ENCODE measurements at places on chromosomes 7 and 10.

GRCh38 chr7:143499246-143499645, 21.6 kb downstream of the TAS2R41 start:
- no peak for DNase-seq

DNA sequence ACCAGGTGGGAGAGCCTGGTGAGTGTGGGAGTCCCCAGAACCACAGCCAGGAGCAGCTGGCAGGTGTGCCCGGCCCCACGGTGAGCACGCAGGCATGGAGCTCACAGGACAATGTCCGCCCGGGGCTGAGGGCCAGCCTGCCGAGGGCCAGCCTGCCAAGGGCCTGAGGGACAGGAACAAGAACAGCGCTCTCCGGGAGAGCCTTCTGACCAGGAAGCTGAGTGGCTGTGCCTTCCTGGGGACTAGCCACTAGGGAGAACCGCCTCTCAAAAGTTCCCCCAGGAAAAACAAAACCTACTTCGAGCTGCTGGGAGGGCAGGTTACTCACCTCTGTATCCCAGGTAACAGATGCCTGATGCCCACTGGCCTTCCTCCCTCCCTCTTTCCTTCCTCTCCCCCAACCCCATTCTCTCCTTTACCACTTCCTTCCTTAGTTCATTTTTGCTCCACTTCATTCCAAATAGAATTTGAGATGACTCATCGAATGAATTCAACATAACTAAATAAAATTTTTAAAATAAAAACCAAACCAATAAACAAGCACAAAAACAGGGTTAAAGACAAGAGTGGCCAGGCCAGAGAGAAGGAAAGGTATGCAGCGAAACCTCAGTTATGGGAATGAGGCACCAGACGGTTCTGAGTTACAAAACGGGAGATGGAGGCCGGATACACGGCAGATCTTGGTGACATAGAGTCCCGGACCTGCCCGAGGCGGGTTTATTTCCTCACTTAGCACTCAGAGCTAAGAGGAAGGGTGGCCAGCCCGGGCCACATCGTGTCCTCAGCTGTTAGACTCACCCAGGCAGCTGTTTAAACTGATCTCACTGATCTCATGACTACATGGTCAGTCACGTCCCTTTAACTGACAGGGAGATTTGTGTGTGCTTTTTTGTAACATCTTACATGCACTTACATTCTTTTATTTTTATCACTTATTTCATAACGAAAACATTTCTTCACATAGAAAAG, 128.5 kb downstream of the TNS3 start:
- no peak for DNase-seq

DNA sequence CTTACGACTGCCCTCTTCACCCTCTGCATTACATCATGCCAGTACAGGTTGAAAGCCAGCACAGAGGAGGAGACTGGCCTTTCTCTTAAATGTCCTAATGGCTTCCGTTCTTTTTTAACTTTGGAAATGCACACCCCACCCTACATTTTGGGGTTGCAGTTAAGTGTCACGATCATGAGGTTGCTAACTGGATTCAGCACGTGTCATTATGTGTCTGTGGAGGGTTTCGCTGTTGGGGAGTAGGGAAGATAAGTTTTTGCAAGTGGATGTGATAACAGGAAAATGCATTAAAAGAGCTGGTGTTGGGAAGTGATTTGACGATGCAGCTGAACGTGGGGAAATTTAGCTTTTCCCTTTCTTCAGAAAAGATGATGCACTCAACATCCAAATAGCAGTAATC, 135.9 kb downstream of the LRRC4 start:
- DNase-seq, result no peak

DNA sequence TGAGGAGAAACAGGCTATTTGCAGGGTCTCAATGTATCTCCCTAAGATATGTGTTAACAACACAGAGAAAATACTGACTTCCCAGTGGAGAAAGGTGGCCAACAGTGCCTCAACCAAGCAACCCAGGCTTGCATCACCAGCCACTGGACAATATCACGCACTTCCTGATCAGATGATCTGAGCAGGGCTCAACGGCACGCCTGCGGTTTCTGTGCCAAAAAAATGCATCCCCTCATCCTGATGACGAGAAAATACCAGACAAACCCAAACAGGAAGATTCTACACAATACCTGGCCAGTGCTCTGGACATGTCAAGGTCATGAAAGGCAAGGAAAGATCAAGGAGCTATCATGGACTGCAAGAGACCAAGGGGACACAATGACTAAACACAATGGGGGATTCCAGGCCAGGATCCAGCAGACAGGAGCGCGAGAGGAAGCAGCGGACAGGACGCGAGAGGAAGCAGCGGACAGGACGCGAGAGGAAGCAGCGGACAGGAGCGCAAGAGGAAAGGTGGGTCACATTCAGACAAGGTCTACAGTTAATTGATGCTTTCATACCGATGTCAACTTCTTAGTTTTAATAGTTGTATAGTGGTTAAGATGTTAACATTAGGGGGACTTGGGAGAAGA, 51.1 kb downstream of the GNA12 start:
- DNase-seq, result no peak

- DNase-seq, result no peak
Observed at GRCh38 chr10:2920168-2920567, 147.2 kb upstream of the PFKP start.

DNA sequence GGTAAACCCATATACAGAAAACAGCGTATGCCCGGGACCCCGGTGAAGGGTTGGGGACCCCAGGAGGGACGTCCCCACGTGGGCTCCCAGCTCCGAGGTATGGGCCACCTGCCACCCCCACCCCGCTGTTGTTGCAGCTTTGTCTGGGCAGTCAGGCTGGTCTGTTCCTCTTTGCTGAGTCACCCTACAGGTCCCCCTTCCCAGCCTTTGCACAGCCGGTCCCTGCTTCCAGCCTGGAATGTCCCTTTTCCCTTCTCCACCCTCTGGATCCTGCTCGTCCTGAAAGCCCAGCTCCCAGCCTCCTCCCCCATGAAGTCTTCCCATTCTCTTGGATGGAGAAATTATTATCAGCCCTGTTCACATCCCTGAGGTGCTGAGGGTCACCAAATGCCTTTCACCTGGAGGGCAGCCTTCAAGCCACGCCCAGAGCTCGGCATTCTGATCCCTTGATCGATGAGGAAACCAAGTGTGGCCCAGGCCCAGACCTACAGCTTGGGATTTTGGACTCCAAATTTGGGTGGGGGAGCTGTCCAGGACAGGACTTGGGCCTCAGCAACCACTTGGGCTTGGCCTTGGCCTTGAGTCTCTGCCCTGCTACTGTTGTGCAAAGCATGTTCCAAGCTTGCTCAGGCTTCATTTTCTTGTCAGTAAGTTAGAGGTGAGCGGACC, 2.6 kb downstream of the CLDN4 start:
- no peak for DNase-seq

GRCh38 chr10:18737841-18738240, 78.6 kb downstream of the ARL5B start:
- no peak for DNase-seq

DNA sequence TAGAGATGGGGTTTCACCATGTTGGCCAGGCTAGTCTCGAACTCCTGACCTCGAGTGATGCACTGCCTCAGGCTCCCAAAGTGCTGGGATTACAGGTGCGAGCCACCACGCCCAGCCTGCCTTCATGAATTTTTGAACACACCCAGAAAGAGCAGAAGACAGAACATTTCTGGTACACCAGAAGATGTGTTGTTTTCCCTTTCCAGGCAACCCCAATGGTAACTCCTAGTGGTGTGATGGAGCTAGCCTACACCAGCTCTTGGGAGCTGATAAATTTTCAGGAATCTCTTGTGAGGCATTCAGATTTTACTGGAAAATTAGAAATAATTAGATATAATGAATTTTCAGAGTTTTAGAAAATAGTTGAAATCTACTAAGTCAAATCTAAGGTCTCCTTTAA, 904 bp upstream of the CCDC7 start:
- no peak for DNase-seq

- DNase-seq, result no peak
Observed at GRCh38 chr10:116646502-116646901, 25.7 kb downstream of the PNLIPRP2 start.

- DNase-seq, result no peak
Observed at GRCh38 chr10:94383530-94383929, 18.8 kb upstream of the TBC1D12 start.

GRCh38 chr10:124559372-124560132, 97.9 kb downstream of the LHPP start:
- no peak for DNase-seq

GRCh38 chr7:150378115-150378852, 846 bp upstream of the ZNF775 start:
- peak; percentile 65 for DNase-seq

GRCh38 chr10:59945590-59945989, 39.2 kb upstream of the CCDC6 start:
- no peak for DNase-seq

- no peak for DNase-seq
Observed at GRCh38 chr10:19043431-19043830, 5.2 kb upstream of the MALRD1 start.
